Activated naive CD8-positive, alpha-beta T cell treated with anti-CD3 and anti-CD28 coated beads for 36 hours (primary cell): ENCODE measurements at places on chromosomes 7 and 10.

- no peak for DNase-seq
These were observed 83.2 kb downstream of the FRMD4A start for GRCh38 chr10:14247377-14248116.

DNA sequence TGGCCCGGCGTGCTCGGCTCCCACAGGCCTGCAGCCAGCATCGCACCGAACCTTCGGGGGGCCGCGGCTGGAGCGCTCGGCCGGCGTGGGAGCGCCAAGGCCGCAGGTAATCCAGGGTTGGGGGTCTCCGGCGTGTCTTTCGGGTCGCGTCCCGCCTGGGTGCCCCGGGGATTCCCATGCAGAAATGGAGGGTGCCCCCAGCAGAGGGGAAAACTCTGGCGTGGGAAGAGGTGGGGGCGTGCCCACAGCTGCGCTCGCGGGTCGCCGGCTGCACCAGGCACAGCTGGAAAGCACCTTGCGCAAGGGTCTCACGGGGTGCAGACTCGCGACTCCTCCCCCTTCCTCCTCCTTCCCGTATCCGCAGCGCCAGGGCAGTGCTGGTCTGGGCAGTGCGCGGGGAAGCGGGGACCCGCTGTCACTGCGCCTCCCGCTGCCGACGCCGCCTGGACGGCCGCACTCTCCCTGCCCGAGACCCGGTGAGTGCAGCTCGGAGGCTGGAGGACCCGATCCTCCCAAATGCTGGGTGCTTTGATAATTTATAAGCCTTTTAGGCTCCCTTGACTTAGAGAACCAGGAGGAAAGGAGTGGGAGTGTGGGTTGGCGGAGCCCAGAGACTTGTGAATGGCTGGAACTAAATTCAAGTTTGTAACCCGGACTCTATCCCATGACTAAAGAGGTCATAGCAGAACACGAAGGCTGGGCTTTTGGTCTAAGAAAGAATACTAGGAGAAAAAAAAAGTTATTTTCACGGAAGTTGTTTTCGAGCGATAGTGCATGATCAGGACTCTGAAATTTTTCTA is 489 bp downstream of the MAP3K8 start:
- peak; percentile 74 for DNase-seq

GRCh38 chr7:81788246-81788645 is 18.4 kb upstream of the HGF start:
- DNase-seq, result no peak

GRCh38 chr10:92175164-92175563 is 115.7 kb downstream of the CPEB3 start:
- DNase-seq, result no peak

- DNase-seq, result no peak
These were observed 24.6 kb downstream of the GRM3 start for GRCh38 chr7:86668315-86668714.

DNA sequence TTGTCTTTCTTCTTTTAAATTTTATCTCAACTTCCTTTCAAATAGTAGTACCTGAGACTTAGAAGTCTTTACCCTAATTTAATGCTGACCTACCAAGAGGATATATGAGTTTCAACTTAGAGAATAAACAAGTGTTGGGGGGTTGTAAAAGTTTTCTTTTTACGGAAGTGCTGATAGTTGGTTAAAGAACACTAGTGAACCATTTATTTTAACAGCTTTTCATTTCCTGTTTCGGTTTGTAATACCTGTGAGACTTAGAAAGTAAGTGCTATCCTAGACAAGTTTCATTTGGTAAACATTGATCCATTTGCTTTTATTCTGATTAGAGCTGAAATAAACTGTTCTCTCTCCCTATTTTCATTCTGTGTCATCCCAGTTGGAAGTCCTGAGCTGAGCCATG is 683.1 kb upstream of the SORCS1 start:
- no peak for DNase-seq

- no peak for DNase-seq
These were observed 14.5 kb downstream of the ADCYAP1R1 start for GRCh38 chr7:31066516-31067130.

- no peak for DNase-seq
These were observed 355.2 kb upstream of the LRGUK start for GRCh38 chr7:133771788-133772419.

- peak; percentile 26 for DNase-seq
These were observed 75.5 kb upstream of the CAPZA2 start for GRCh38 chr7:116786791-116787443.
